NCI-H226 (cell line): ENCODE measurements at places on chromosomes 7 and 10.

DNA sequence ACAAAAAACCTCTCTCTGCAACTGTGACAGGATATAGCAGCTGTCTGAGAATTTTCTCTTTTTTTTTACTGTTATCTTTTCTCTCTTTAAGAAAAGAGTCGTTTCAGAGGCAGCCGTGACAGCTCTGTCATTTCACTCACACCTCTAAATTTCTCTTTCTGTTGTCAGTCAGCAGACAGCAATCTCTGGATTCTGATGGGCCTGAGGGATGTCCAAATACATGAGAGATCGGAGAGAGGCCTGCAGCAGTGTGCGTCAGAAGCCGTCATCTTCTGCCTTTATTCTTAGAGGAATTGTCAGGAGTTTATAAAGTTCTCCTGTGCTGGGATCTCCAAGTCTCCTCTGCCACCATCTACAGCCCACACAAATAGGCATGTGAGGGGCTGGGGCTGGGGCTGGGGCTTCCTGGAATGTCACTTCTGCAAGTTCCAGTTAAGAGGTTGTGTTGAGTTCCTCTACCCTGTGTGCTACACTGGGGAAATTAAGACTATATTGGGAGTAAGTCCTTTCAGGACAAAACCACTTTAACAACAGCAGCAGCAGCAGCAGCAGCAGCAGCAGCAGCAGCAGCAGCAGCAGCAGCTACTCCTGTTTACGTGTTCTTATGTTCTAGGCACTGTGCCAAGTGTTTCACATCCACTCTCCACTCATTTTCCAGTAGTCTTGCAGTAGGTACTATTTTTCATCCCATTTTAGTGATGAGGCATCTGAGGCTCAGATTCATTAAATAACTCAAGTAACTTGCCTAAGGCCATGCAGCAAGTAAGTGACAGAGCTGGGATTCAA is 541.3 kb downstream of the LRMDA start:
- DNase-seq = no peak

DNA sequence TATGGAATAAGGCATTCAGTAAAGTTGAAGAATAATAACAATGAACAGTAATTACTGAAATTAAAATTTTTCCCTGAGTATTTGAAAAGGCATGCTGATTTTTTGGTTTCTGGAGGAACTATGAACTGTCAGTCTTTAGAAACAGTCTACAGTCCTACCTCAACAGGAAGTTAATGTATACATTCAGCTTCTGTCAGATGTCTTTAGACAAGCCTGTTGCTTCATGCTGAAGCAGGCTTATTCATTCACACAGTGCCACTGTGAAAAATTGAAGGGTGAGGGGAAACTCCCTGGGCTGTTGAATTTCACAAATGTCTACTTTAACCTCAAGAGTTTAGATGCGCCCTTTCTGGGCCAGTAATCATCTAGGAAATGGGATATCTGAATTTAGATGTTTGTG is 3.5 kb downstream of the NRF1 start:
- peak; percentile 8 for DNase-seq

DNA sequence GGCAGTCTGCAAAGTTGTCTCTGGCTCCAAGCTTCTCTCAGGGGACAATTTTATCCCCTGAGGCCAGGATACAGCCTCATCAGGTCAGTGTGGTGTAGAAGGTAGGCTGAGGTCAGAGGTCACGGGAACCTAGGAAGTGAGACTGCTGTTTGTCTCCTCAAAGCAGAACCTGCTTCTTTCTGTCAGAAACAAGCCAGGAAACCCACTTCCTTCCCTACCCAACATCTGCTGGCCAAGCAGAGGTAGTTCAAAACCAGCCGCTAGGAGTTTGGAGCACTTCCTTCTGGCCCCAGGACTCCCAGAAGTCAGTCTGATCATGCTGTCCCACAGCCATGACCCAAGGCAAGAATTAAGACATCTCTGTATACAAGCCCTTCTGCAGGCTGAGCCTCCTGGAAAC is 12.2 kb downstream of the CLRN3 start:
- DNase-seq = no peak

DNA sequence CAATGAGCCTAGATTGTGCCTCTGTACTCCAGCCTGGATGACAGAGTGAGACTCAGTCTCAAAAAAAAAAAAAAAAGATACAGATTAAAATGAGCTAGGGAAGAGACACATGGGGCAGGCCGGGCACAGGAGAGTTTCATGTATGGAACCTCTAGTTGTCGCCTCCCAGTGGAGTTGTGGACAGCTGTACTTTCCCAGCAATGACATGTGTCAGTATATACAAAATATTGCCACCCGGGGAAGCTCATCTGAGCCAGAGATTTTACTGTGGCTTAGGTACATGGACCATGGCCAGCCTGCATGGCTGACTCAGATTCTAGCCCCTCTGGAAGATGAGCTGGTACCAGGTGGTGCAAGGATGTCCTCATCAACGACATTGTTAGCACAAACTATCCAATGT is 87.4 kb downstream of the COL26A1 start:
- DNase-seq = no peak

DNA sequence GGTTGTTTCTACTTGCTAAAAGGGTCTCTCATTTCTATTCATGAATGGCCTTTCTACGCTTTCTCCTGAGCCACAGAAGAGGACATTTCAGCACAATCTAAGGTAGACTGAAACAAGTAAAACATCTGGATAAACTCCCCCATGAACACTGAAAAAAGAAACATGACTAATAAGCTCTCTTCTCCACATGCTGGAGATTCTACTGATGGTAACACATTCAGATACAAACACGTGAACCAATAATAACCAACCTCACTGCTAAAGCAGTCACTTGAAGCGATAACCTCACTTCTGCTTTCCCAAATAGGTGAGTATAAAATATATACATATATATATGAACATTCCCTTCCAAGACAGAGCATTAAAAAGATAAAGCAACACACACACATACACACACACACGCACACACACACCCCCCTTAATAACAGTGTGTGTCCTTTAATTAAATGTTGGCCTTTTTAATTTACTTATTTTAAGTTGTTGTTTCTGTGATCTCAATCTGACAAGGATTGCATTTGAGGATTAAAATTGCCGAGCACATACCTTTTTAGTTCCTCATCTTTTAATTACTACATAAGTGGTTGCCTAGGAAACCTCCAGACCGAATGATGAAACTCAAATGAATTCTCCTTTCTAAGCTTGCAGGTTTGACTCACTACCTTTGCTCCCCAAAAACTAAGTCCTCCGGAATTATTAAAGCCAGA is 292.4 kb upstream of the KLF14 start:
- DNase-seq = no peak
